Hematopoietic multipotent progenitor cell treated with erythropoietin and hydrocortisone succinate and interleukin-3 and kit ligand, for 4 days (in vitro differentiated cells): ENCODE measurements at places on chromosomes 3 and 15.

- DNase-seq: no peak
These were observed 24.4 kb downstream of the DCBLD2 start for GRCh38 chr3:98877132-98877531.

- no peak for DNase-seq
These were observed 13.7 kb downstream of the MAP6D1 start for GRCh38 chr3:183811638-183812037.

DNA sequence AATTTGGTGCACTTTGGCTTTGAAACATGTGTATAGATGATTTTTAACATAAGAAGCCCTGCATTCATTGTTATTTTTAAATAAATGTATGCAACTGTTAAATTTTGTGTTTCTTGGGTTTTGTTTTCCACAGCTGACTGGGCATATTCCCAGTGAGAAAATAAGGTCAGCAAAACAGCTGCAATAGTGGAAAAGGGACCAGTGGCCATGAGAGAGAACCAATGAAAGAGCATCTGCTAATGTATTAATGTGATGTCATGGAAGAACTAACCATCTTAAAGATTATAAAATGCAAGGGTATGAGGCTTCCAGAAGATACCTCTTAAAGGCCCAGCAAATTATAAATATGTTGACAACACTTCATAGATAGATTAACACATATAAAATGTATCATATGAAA lies 31.0 kb upstream of the KBTBD12 start:
- DNase-seq: no peak

DNA sequence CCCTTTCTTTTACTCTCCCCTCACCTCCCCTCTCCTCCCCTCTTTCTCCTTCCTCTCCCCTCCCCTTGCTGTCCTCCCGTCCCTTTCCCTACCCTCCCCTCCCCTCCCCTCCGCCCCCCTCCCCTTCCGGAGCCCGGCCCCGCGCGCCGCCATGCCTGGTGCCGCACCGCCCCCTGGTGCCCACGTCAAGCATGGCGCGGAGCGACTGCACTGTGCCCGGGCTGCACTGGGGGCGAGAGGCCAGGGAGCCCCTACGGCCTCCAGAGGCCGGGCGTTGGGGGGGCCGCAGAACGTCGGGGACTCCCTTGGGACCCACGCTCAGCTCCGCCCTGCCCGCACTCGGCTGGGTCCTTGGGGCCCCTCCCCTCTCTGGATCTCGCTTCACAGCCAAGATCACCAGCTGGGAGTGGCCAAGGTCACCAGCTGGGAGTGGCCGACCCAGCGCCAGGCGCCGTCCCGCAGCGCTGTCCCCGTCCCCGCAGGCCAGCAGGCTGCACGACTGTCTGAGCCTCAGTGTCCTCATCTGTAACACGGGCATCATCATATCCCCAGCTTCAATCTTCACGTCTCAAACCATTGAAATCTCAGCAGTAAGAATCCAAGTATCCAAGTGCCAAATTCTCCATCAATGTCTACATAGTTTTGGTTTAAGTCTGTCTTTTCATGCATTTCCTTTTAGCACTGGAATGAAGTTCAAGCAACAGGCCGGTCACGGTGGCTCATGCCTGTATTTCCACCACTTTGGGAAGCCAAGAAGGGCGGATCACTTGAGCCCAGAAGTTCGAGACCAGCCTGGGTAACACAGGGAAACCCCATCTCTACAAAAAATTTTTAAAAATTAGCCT lies 42.5 kb downstream of the TPRA1 start:
- DNase-seq: peak; percentile 75

DNA sequence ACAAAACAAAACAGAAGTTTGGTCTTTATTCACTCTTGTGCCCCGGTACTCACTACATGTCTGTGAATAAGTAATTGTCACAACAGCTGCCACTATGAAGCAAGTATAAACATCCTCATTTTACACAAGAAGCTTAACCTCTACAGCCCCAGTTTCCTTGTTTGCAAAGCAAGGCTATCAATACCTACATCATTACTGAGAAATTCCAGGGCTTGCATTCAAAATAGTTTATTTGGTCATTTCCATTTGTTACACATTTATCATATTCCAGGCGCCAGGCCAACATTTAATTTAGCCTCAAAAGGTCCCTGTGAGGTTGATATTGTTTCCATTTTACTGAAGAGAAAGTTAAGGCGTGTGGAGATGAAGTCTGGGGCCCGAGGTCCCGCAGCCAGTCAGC lies 161.4 kb upstream of the LRTM1 start:
- DNase-seq: no peak

- DNase-seq: no peak
These were observed 222.7 kb downstream of the EFHB start for GRCh38 chr3:19711160-19711782.

- DNase-seq: no peak
These were observed 3.2 kb downstream of the PODXL2 start for GRCh38 chr3:127632035-127632820.

DNA sequence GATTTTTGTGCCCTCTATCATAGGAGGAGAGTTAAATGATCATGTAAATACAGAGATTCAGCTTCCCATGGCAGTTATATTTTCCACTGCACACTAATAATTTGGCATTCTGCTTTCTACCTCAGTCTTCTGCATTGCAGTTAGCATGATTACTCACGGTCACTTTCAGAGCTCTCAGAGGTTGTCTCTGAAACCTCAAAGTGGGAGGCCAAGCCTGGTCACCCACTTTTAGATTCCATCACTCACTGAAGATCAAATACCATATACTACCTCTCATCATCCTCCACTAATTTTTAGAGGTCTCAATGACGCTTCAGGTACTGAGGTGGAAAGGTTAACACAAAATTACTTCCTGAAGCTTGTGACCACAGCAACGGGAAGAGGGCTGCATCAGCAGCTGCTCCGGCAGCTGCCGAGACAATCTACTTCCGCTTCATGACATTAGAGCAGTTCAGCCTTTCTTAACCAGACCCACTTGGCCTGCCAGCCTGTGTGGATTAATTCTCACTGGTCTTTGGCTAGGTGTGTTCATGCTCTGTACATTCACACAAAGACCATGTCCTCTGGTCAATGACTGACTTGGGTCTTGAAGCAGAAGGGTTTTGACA lies 416.4 kb upstream of the PDZRN3 start:
- DNase-seq: no peak

- DNase-seq: peak; percentile 24
These were observed 34.5 kb upstream of the MAP3K13 start for GRCh38 chr3:185328324-185329004.

GRCh38 chr3:195028877-195029606 lies 241.9 kb downstream of the XXYLT1 start:
- DNase-seq: no peak
